CD14-positive monocyte (primary cell): ENCODE measurements at places on chromosomes 3 and 15.
A peak's percentile ranks its signal among the peaks of the same experiment; 100 is the strongest.

GRCh38 chr3:169865176-169865767 is 4.5 kb downstream of the LRRC31 start:
- DNase-seq: peak; percentile 66

DNA sequence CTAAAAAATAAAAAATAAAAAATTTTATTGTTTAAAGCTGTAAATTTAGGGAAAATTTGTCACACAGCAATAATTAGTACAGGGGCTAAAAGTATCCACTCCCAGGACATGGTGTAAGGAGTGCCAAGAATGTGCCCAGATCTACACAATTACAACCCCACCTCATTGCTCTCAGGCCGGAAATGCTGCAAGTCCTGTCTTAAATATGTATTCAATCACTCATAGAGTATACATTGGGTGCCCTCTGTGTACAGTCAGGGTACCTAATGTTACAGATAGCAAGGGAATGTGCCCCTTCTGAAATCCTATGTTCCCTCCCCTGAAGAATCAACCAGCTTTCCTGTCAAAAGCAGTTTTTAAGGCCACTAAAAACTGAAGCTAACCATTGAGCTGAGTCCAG is 106.6 kb downstream of the MECOM start:
- DNase-seq: no peak

DNA sequence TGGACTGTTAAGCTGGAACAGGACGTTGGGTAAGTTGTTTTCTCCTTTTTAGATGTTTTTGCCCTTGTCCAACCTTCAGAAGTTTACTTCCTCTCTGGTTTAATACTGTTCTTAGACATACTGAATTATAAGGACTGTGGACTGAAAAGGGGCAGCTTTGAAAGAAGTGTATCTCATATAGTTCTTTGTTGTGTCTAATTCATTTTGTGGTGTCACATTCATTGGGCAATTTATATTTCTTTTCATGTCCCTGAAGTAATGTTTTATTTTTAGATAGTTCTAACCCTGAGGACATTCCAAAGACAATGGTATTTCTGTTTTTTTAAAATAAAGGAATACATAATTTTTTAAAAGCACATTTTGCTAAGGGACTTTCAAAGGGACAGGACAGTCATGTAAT is 45.2 kb downstream of the TMEM108 start:
- DNase-seq: no peak

GRCh38 chr15:59166166-59166565 is 40.5 kb upstream of the LDHAL6B start:
- DNase-seq: no peak

DNA sequence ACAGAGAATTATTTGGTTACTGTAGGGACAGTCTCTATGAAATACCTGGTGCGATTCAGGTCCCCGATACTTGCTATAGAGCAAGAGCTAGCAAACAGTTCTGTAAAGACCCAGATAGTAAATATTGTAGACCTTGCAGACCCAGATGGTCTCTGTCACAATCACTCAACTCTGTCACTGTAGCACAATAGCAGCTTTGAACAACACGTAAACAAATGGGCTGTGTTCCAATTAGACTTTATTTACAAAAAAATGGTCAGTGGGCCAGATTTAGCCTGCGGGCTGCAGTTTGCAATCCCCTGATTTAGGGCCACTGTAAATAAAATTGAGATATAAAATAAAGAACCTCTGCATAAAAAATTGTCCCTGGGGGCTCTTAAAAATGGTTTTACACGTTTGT is 127.7 kb downstream of the SV2B start:
- DNase-seq: no peak

DNA sequence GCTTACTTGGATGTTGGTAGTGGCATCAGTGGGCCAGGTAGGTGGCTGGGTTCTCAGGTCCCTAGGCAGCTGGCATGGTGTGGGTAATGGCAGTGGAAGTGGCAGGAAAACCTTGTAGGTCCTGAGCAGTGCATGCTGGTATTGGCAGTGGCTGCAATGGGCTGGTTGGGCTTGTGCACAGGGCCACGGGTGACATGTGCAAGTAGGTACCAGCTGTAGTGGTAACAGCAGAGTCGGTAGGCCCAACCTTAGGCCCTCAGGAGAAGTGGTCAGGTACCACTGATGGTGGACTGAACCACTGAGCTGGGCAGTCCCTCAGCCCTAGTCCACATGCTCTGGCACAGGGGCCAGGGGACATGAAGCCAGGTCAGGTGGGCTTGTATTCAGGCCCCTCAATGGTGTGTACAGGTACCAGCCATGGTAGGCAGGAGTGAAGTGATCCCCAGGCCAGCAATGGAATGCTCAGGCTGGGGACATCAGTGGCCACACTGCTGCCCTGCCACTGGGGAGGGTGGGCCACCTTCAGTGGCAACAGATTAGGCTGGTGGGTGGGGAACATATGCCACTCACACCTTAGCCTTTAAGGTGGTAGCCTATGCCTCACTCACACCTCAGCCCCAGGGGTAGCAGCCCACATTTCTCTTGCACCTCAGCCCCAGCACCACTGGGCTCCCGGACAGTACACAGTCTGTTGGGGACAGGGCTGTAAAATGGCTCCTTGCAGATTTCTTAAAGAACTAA is 118.1 kb downstream of the LRRK1 start:
- no peak for DNase-seq

- peak; percentile 29 for DNase-seq
These were observed 55.0 kb upstream of the RPL32 start for GRCh38 chr3:12896063-12896985.

- no peak for DNase-seq
These were observed 340.7 kb downstream of the CNTN3 start for GRCh38 chr3:74273555-74274402.

DNA sequence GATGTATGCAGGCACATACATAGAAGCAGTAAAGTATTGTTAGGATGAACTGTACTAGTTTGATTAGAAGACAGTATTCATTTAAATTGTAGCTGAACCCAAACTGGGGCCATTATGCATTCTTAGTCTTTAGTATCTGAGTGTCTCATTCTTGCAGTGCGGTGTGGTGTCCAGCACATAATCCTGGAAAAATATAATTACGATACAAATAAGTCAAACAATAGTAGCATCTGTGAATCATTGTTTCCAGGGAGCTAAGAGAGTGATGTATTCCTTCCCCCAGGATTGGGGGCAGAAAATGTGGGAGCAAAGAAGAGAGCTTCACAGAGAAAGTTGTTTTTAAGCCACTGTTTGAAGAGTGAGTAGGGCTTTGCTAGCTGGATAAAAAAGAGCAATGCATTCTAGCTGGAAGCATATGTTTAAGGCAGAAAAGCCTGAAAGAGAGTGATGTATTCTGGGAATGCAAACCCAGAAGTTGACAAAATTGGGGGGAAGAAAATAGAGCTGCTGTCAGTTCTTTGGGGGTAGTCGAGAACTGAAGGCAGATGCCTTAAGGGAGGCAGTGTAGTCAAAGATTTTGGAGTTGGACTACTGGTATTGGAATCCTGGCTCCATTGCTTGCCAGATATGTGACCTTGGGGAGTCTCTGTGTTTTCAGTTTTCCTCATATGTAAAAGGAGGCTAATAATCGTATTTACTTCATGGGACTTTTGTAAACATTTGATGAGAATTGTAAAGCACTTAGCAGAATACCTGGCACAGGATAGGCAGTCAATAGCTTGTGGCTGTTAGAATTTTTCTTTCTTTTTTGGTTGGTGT is 14.1 kb downstream of the SLMAP start:
- DNase-seq: no peak
